ENCODE measurements at places on chromosomes 3 and 15.

DNA sequence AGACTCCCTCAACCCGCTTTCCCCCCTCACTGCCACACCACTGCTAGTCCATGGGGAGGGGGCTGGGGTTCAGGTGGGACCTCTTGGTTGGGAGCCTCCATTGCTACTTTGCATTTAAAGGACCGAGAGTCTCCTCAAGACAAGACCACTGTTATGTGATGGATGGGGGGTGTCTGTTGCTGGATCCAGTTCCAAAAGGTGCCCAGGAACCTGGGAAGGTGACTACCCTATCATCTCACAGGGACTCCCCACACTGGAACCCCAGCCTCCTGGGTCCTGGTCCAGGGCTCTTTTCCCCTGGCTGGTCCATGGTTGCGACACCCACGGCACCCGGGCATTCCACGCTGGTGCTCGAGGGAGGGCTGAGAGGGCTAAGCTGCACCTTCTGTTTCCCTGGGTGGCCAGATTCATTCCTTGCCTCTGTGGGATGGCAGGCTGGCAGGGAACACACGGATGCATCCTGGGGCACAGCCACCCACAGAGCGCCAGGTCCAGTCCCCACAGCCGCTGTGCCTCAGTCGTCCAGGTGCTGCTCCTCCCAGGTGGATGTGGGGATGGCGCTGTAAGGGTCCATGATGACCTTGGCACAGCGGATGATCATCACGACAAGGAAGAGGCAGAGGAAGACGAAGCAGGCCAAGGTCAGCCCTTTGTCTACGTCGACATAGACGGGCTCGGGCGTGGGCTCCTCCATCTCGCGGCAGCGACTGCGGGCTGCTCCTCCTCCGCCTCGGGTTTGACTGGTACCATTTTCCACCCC lies 48.6 kb downstream of the FAH start:
- no peak for DNase-seq

- no peak for DNase-seq
Measured at GRCh38 chr15:62209821-62210220, 44.7 kb upstream of the C2CD4B start.

- DNase-seq = no peak
Measured at GRCh38 chr3:65552434-65552833, 486.3 kb downstream of the MAGI1 start.

DNA sequence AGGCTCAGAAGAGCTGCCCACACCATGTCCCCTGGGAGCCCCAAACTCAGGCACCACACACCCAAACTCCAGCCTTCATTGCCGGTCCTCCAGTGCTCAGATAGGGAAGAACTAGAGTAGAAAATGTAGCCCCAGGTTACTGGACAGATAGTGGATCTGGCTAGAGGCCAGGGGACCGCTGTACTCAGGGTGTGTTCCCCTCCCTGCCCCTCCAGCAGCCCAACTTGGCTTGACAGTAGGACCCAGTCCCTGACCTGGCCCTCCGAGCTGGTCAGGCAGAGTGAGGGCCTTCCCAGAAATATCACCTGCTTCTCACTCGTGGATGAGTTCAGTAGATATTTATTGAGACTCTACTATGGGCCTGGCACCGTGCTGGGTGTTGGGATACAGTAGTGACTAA lies 100.0 kb downstream of the CORO2B start:
- DNase-seq = no peak

- DNase-seq = no peak
Measured at GRCh38 chr3:185076219-185076618, 76.6 kb downstream of the C3orf70 start.

GRCh38 chr3:45398178-45398577 lies 9.8 kb downstream of the LARS2 start:
- no peak for DNase-seq

GRCh38 chr15:35907511-35907910 lies 361.5 kb upstream of the DPH6 start:
- DNase-seq = no peak

- no peak for DNase-seq
Measured at GRCh38 chr15:88654430-88655102, 15.8 kb downstream of the ISG20 start.

GRCh38 chr3:140794507-140794906 lies 116.6 kb downstream of the TRIM42 start:
- DNase-seq = no peak

GRCh38 chr15:28946803-28947202 lies 61.0 kb downstream of the APBA2 start:
- no peak for DNase-seq

DNA sequence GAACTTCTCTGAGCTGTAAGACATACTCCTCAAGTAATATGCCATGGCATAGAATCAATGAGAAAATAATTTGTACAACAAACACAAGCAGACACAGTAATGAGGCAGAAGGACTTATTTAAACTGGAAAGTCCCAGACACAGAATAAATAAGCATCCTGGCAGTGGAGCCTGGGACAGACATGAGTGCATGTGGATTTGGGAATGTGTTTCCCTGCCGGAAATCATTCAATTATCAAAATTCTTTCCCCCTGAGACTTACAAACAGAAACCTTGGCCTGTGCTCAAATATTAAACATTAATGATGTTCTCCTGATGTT lies 520.1 kb downstream of the ROBO1 start:
- no peak for DNase-seq

DNA sequence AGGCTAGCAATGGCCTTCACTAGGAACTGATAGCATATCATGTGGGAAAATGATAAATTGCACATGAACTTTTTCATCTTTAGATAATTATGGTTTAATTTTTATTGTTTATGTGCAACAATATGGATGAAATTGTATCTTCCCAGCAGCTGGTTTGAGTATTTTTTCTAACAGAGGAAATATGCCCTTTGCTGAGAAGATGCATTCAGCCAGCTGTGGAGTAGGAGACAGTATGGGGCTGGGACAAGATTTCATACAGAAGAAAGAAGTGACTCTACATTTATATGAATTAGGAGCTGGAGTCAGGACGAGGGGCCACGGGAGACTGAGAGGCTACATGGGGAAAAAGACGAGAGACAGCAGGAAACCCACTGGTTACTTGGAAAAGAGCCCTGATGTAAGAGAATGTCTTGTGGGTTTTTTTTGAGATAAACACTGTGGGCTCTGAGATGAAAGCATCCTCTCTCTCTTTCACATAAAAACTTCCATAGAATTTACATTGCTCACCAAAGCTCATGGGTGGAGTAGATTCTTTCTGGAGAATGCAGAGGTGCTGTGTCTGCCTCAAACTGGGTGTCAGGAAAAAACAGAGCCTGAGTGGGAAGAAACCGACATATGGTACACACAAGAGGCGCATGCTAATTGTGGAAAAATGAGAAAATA lies 115.2 kb upstream of the PDZRN3 start:
- no peak for DNase-seq

- DNase-seq = no peak
Measured at GRCh38 chr3:126056681-126057500, 27.0 kb downstream of the SLC41A3 start.

- no peak for DNase-seq
Measured at GRCh38 chr3:65174713-65175112, 486.9 kb upstream of the ADAMTS9 start.

DNA sequence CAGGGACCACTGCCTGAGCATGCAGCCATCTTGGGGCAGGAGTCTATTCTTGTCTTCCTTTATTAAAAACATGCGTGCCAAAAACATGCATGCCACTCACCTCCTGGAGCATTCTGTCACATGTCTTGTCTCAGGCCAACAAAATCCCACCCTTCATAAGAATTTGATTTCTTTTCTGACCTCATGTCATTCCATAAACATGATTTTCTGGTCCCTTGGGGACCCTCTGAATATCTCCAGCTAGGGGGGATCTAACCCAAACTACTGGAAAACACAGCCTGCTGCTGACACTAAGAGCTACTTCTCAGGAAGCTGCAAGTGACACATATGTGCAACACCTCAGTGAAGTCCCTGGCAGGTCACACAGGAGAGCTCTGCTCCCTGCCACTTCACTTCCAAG lies 26.8 kb upstream of the NOX5 start:
- no peak for DNase-seq
